Astrocyte (in vitro differentiated cells and primary cell): ENCODE measurements at places on chromosomes 4 and X. TPM values are rescaled to one million over a fixed set of nuclear protein-coding genes. Genes with fewer than 3 reads are reported as not detected.

DNA sequence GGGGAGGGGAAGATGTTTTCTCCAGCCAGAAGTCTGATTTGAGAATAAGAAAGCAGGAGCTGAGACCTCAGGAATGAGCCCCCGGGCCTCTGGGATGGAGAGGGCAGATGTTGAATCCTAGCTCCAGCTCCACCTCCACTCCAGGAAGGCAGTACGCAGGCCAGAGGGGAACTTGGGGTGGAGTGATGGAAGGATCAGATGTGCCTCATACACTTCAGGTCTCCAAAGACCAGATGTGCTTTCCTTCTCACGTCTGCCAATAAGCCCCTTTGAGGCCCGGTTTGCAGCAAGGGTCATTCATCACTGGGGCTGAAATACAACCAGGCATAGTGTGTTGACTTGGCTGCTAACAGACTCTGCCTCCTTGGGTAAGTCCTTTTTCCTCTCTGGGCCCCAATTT is 28.1 kb downstream of the STARD8 start:
- H3K4me3 ChIP-seq = no peak overlapping the region
- H3K36me3 ChIP-seq = no peaks in the 10 kb centered on the region
- H3K27me3 ChIP-seq = no peaks in the 10 kb centered on the region
- no peaks in the 10 kb centered on the region for H3K4me1 ChIP-seq
- H3K27ac ChIP-seq = no peak overlapping the region

DNA sequence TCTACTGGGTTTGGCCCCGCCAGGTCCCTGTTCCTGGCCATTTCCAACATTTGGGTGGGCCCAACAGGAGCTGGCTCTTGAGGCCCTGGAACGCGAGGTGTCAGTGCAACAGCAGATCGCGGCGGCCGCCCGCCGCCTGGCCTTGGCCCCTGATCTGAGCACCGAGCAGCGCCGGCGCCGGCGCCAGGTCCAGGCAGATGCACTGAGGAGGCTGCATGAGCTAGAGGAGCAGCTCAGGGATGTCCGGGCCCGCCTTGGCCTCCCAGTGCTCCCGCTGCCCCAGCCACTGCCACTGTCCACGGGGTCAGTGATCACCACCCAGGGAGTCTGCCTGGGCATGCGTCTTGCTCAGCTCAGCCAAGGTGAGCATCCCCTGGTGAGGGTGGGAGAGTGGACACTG is 5.5 kb downstream of the CCDC120 start:
- no peaks in the 10 kb centered on the region for H3K36me3 ChIP-seq
- DNase-seq = no peak
- H3K27me3 ChIP-seq = no peaks in the 10 kb centered on the region

DNA sequence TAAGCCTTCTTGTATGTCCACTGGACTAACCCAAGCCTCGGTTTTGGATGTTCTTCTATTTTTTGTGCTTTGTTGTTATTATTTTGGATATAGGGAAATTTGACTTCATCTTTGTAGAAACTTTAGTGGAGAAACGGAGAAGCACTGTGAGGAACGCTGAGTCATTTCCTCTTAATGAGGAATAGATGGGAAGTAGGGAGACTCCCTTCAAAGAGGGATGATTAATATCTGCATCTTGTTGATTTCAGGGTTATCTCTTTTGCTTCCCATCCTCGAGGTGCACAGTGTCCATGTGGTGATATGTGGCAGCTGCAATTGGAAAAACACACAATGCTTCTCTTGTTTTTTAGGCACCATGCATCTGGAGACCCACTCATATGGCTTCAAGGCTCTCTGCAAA is 1147.9 kb downstream of the NLGN4X start:
- no peak overlapping the region for H3K27ac ChIP-seq
- H3K27me3 ChIP-seq = no peaks in the 10 kb centered on the region
- DNase-seq = no peak
- no peaks in the 10 kb centered on the region for H3K4me1 ChIP-seq
- no peak overlapping the region for H3K4me3 ChIP-seq

GRCh38 chrX:22090181-22090580 is 58.1 kb downstream of the PHEX start:
- peak; percentile 71 for DNase-seq
- no peaks in the 10 kb centered on the region for H3K4me1 ChIP-seq
- H3K36me3 ChIP-seq = no peaks in the 10 kb centered on the region
- H3K27ac ChIP-seq = peak overlapping the region; percentile 14

CPXCR1 gene
- total RNA-seq = not detected in 2 replicates

AFP gene
- 8.6 and 11.3 TPM in 2 replicates for total RNA-seq

SGMS2 gene
- total RNA-seq = 48.1 and 48.3 TPM in 2 replicates

SLC34A2 gene
- total RNA-seq = 0.26 and 0.32 TPM in 2 replicates

- H3K4me1 ChIP-seq = no peaks in the 10 kb centered on the region
- no peaks in the 10 kb centered on the region for H3K36me3 ChIP-seq
- no peak overlapping the region for H3K4me3 ChIP-seq
- no peak for DNase-seq
- H3K27me3 ChIP-seq = no peaks in the 10 kb centered on the region
- H3K27ac ChIP-seq = no peak overlapping the region
Observed at GRCh38 chrX:150955590-150955989, 27.5 kb upstream of the HMGB3 start.

JCHAIN gene
- not detected in 2 replicates for total RNA-seq

DNA sequence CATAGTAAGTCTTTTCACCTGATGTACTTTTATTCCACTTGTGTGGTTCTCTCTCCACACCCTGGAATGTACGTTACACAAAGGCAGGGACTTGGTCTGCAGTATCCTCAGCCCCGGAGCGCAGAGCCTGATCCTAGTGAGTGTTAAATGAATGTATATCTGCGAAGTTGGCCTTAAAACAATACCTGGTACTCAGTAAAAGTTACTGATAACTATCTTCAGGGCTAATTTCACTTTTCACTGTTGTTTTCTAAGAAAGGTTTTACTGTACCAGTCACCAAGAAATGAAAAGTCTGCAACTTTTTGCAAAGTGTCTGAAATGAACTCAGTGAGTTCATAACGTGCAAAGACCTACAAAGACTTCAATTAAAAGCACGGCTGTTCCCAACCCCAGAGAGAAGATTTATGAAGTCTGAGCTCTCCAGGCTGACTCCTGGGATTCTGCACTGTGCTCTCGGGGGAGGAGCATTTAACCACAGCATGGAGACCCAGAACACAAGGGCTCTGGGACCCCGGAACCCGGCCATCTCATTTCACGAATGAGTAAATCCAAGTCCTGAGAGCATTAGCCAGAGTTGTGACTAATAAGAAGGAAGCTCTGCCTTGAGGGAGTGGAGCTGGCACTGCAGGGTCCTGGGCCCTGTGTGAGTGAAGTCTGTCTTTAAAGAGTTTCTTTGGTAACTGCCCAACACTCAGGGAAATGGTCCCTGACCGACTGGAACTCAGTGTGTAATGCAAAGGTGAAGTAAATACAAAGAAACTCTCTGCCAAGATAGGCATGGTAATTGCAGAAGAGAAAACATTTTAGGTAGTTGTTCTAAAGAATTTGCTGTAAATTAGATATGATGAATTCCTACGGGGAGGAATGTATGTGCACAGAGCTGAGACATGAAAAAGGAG is 165.8 kb downstream of the NSUN7 start:
- no peaks in the 10 kb centered on the region for H3K27me3 ChIP-seq
- no peaks in the 10 kb centered on the region for H3K36me3 ChIP-seq
- H3K27ac ChIP-seq = peak overlapping the region; percentile 57
- DNase-seq = peak; percentile 67
- no peak overlapping the region for H3K4me3 ChIP-seq

KIAA1210 gene
- not detected in 2 replicates for total RNA-seq

GRCh38 chrX:70878902-70879301 is 29.6 kb downstream of the TEX11 start:
- no peaks in the 10 kb centered on the region for H3K36me3 ChIP-seq
- no peak overlapping the region for H3K27ac ChIP-seq
- no peak for DNase-seq
- no peak overlapping the region for H3K4me3 ChIP-seq

- no peak overlapping the region for H3K4me3 ChIP-seq
- H3K36me3 ChIP-seq = no peaks in the 10 kb centered on the region
- no peak overlapping the region for H3K27ac ChIP-seq
- no peaks in the 10 kb centered on the region for H3K4me1 ChIP-seq
- no peaks in the 10 kb centered on the region for H3K27me3 ChIP-seq
Observed at GRCh38 chrX:127466211-127466610, 586.0 kb downstream of the ACTRT1 start.

DNA sequence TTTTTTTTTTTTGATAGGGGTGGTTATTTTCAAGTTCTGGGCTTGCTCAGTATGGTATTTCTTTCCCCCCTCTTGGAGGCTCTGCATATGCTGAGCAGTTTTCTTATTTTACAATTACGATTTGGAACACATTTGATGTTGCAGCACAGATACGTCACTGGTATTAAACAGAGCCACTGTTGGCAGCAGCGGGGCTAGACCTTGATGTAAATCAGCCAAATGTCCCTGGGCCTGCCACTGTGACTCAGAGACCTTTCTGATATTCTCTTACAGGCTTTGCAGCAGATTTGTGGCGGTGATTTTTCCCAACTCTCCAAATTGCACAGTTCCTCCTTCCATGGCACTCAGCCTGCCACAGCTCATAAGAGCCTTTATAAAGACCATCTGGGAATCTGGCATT is 81.1 kb downstream of the VMA21 start:
- H3K4me1 ChIP-seq = no peaks in the 10 kb centered on the region
- H3K36me3 ChIP-seq = no peaks in the 10 kb centered on the region
- H3K27me3 ChIP-seq = no peaks in the 10 kb centered on the region
- DNase-seq = no peak
- no peak overlapping the region for H3K4me3 ChIP-seq

DOK7 gene
- not detected in 2 replicates for total RNA-seq

GRCh38 chrX:39577206-39577984 is 520.4 kb downstream of the BCOR start:
- H3K4me1 ChIP-seq = peaks cover 12% of the 10 kb centered on the region
- no peak overlapping the region for H3K27ac ChIP-seq
- H3K36me3 ChIP-seq = no peaks in the 10 kb centered on the region
- no peaks in the 10 kb centered on the region for H3K27me3 ChIP-seq
- no peak overlapping the region for H3K4me3 ChIP-seq

NFXL1 gene
- total RNA-seq = 11.7 and 13.0 TPM in 2 replicates

DNA sequence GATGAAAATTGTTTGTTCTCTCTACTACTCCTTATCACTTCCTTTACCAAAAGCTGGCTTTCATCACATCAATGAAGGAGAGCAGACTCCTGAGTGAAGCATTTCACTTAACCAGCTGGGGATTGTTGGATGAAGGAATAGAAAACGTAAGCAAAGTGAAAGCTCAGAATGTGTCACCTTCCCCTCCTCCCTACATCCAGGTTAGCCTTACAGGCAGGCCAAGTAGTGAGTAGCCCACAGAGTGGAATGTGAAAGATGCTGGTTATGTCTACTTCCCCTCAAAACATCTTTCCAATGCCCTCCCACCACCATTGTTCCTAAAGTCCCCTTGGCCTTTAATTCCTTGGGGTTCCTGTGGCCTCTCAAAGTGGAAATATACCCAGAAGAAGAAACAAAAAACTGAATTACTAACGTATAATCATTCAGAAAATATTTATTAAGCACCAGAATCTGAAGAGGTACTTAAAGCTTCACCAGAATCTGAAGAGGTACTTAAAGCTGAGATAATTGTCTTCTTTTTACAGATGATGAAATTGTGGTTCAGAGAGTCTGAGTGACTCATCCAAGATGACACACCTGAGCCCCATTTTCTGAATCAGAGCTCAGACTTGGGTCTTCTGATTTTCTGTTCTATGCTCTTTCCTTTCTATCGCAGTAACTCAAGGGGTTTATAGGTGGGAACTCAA is 6.5 kb downstream of the P2RY4 start:
- no peaks in the 10 kb centered on the region for H3K36me3 ChIP-seq
- H3K27ac ChIP-seq = no peak overlapping the region
- H3K4me3 ChIP-seq = no peak overlapping the region
- no peaks in the 10 kb centered on the region for H3K4me1 ChIP-seq
- peak; percentile 34 for DNase-seq

DNA sequence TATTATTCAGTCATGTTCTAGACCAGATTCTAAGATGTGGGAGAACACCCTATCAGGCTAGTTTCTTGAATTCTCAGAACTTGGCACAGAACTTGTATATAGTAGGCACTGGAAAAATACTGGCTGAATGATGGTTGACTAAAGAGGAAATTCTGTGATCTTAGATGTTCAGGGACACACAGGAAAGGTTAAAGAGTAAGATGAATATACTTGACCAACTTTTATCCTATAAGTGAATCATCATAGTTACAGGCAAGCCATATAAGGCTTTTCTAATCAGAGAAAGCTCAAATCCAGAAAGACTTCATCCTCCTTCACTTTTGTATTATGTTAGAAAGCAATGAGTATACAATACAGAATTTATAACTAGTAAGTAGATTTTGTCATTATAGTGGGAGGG is 53.8 kb downstream of the SEPTIN11 start:
- H3K27me3 ChIP-seq = no peaks in the 10 kb centered on the region
- H3K4me3 ChIP-seq = no peak overlapping the region
- DNase-seq = no peak
- H3K27ac ChIP-seq = peak overlapping the region; percentile 78
- H3K4me1 ChIP-seq = peaks cover 47% of the 10 kb centered on the region

BMX gene
- not detected in 2 replicates for total RNA-seq

ITGB1BP2 gene
- total RNA-seq = 2.0 and 3.2 TPM in 2 replicates

DNA sequence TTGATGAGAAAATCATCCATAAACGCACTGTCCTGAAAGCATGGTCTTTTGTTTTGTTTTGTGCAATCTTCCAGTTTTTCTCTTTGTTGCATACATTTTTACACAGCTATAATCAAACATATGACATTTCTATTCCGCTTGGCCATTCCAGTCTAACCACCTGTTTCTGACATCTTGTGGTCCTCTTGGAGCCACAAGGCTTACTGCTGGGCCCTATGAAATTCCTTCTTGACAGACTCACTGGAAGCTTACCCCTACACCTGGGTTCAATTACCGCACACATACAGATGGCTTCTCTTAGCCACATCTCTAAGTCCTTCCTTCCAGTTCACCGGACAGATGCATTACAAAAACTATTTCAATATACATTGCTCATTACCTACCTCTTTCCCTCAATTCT is 72.4 kb downstream of the PAPSS1 start:
- H3K27ac ChIP-seq = no peak overlapping the region
- DNase-seq = peak; percentile 37
- H3K36me3 ChIP-seq = peaks cover 12% of the 10 kb centered on the region

CACNA1F gene
- total RNA-seq = not detected in 2 replicates

DNA sequence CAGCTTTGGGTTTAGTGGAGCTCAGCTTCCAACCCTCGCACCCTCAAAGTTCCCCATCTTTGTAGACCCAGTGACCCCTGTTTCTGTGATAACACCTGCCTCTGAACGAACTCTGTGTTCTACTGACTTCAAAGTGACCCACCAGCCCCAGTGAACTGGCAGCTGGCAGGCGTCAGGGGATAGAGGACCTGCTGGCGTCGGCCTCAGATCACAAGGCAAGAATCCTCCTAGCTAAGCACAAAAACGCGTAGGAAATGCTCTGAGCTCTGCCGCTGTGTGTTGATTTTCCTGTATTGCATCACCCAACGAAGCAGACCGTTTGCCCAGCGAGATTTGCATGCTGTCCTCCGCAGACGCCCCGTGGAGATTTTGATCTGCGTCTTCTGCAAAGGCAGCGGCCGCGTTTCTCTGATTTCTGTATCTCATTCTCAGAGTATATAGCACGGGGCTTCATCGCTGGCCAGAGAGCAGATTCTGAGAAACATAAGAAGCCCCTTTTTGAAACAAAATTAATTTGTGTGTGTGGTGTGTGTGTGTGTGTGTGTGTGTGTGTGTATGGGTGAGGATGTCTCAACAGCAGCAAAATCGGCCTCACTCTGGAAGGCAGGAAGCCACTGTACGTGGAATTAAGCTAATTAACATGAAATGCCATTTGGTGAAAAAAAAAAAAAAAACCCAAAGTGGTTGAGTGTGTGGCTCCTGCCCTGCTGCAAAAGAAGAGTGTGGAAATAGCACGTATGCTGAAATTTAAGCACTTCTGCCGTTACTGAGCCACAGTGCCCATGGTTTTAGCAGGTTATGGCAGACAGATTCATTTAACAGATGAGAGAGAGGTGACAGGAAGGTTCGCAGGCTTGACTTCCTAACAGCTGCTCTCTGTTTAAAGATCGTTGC is 29.2 kb upstream of the ASMTL start:
- H3K27ac ChIP-seq = no peak overlapping the region
- no peaks in the 10 kb centered on the region for H3K36me3 ChIP-seq
- H3K4me1 ChIP-seq = no peaks in the 10 kb centered on the region
- DNase-seq = peak; percentile 51
